Myocyte (in vitro differentiated cells): ENCODE measurements at places on chromosomes 16 and 17.

DNA sequence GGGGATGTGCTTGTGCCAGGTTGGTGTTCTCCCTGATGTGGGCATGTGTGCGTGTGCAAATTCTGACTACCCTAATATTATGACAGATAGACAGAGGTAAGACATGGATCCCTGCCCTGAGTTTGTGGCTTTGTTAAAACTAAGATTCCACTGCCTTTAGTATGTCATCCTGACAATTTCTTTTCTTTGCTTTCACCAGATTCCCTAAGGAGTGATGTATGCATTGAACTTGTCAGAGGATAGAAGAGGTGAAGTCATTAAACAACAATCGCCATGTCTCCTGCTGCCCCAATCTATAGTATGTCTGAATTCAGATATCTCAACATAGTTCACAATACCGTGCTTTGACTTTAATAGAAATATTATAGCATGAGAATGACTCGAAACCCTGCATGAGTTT is 137.1 kb upstream of the ELAC2 start:
- DNase-seq = no peak

DNA sequence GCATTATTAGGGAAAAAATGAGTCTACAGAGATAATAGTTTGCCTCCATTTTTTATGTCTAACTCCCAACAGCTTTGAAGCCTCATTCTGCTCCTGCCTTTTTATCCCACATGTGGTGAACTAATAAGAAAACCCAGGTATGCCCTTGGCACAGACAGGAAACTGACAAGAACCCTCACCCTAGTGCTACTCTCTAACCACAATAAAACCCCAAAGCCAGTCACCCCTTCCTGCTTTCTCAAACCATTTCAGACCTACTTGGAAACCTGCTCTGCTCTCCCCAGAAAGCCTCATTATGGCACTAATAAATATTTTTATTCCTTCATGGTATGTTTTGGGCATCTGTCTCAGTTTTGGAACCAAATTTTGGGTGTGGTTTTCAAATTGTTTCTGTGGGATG is 3.9 kb upstream of the MARVELD3 start:
- DNase-seq = no peak

DNA sequence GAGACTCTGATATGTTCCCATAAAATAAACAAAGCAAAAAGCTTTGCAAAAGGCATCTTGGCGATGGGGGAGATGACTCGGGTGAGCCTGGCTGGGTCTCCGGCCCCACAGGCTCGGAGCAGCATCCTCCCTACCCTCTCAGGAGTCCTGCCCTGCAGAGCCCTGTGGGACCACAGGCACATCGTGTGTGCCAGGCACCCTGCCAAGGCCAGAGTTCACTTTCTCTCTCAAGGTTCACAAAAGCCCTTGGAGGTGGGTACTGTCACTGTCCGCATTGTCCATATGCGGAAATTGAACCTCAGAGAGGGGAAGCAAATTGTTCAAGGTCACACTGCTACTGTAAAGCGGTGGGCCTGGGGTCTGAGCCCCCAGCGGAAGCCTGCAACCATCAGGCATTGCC is 48.5 kb downstream of the CRISPLD2 start:
- DNase-seq = no peak

GRCh38 chr16:51968749-51969148 is 578.2 kb downstream of the TOX3 start:
- DNase-seq = no peak

DNA sequence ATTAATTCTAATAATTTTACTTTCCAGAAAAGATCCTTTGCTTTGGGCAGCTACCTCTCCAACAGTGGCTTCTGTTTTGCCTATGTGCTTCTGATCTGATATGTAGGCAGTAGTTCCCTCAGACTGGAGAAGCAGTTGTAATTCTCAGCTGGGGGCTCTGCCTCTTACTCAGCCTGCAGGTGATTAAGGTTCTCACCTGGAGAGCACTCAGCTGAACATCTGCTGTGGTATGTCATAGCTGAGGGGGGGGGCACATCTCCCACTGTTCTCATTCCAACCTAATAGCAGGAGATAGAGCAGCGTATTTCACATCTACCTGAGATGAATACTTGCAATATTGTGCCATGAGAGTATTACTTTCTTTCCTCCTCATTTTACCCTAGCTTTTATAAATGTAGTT is 511.9 kb upstream of the CDH8 start:
- no peak for DNase-seq

GRCh38 chr17:40561294-40561870 is 3.9 kb downstream of the CCR7 start:
- DNase-seq = no peak

GRCh38 chr16:79171504-79171903 is 429.0 kb downstream of the MAF start:
- DNase-seq = no peak

- peak; percentile 40 for DNase-seq
These were observed at the start of gene RDM1 for GRCh38 chr17:35930211-35931065. Gene RDM1, minus strand, starts transcription at chr17:35930773. Its CDS starts 46 bp downstream, at chr17:35930727.

GRCh38 chr16:57945740-57946138 is 25.2 kb downstream of the CNGB1 start:
- DNase-seq = no peak

GRCh38 chr16:28902909-28903308 is 22.1 kb downstream of the RABEP2 start:
- no peak for DNase-seq

DNA sequence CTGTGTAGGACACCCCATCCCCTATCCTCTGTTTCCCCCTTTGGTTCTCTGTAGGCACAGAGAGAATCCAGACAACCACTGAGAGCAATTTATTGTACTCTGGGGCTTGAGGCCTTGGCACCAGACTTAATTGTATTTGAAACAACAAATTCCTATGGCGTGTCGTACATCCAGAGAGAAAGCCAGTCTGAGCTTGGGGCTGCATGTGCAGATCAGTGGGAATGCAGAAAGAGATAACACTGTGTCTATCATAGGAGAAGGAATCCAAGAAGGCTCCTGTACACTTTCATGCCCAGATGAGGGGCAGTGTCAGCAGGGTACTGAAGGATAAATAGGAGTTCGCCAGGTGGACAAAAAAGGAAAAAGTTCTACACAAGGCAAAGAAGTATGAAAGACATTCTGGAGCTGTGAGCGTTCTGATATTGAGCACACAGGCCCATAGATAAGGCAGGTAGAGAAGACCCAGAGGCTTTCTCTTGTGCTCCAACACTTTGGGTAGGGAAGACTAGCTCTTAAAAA is 22.0 kb upstream of the IL4R start:
- DNase-seq = no peak

GRCh38 chr16:85652431-85653221 is 36.1 kb downstream of the GINS2 start:
- DNase-seq = no peak
